ENCODE measurements at places on chromosomes 12 and 14.

GRCh38 chr14:92209141-92209540 lies 87.4 kb downstream of the CPSF2 start:
- DNase-seq = no peak

GRCh38 chr12:51818566-51819300 lies 29.8 kb downstream of the FIGNL2 start:
- no peak for DNase-seq

DNA sequence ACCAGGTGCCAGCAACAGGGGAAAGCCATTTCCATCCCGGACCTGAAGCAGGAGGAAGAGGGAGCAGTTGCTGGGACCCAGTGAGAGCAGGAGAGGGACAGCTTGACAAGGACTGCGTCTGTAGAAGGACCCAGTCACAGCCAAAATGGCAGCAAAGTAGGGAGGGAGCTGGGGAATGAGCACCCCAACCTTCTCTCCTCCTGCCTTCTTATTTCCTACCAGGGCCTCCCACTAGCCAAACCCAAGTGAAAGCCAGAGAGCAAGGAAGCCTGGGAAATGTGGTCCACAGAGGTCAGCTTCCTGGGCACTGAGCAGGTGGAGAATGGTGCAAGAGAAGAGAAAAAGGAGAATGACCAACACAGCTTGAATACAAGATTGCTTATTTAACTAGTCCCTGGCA lies 108.5 kb upstream of the MYL2 start:
- no peak for DNase-seq

DNA sequence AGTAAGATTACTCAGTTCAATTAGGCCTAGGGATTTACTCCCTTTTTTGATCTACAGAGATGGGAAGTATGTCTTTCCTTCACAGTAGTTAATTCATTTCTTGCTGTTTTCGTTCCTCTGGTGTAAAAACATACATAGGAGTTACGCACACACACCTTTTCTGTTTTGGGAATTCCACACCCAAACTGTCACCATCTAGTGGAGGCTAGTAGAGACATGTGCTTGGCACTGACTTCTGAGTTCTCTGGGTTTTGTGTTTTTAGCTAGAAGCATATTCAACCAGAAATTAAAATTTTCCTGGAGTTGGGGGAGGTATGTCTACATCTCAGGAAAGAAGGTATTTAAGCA lies 1.4 kb downstream of the SUSD6 start:
- DNase-seq = peak; percentile 41

- DNase-seq = no peak
These were observed 5.1 kb downstream of the SHMT2 start for GRCh38 chr12:57234571-57235016.

Data from umbilical cord (tissue), 2 donors.